ENCODE measurements at places on chromosomes 1 and 21.

- DNase-seq = no peak
Observed at GRCh38 chr1:11448373-11449099, 30.4 kb upstream of the DISP3 start.

DNA sequence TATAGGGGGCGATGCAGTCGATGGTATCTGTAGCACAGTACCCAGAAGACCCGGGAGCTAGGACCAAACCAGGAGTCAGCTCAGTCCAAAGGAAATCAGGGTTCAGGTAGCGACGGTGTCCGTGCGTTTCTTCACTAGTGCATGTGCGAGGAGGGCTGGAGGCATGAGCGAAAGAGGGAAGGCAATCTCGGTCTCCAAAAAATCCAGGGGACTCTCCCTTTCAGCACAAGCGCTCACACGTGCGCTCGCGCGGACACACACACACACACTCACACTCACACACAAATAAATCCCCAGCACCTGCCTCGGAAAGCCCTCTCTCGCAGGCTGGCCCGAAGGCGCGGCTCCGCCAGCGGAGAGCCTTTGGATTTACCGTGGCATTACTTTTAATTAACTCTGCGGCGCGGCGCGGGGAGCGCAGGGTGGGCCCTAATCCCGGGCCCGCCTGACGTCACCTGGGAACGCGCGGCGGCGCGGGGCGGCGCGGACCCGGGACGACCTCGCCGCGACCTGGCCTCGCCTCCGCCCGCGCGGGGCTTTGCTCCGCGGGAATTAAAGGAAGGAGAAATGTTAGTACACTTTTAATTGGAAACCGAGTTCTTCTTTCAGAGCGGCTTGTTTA is 121.2 kb downstream of the LMX1A start:
- DNase-seq = no peak

DNA sequence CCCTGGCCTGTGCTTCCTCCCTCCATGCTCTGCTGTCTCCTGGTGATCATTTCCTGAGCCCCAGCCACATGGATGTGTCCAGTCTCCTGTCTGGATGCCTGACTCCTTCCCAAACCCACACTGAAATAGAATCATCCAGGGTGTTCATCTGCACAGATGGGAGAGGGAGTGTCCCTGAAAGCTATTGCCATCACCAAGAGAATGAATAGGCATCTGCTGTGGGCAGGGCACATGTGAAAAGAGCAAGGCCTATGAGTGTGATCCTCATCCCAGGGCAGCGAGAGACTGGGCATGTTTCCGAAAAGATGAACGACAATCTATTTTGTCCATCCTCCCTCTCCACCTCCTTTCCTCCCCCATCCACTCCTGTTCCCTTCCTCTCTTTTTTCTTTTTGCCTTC is 5.0 kb downstream of the IGSF21 start:
- no peak for DNase-seq

DNA sequence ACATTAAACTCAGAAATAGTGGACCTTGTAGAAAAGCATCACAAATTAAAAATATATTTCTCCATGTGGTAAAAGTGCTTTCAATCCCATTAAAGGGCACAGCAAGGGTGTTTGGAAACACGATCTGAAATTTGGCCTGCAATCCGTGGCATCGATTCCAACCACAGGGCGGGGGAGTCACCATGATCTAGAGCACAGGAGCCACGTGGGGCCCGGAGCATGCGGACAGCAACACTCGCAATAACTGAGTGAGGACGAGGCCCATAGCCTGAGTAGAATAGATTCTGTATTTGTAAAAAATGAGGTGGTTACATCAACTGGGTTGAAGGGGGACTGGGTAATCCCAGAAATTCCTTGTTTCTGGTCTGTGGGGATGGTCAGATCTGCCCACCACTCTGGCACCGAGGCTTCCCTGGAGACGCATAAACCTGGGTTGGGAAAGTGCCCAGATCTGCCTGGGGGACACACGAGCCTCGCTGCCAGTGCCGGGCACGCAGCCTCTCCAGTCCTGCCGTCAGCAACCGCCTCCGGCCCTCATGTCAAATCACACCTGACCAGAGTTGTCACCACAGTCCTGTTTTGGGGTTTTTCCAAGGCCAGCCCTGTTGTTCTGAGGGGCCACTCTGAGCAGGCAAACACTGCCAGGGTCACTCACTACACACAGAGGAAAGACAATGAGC is 104.3 kb downstream of the PGBD5 start:
- DNase-seq = no peak

DNA sequence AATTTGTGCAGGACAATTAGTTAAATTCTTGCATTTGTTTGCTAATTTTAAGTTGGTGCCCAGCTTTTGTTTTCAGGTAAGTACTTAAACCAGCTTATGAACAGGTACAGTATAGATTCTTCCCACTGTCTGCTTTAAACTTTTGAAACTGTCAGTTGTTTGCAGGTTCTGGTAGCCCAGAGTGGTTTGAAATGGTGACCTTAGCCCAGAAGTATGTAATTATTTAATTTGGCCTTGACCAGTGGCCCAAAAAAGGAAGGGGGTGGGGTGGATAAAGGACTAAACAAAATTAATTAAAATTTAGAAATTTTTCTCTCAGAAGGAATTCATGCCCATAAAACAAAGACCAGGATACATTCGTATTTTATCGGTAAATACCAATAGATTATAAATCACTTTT is 69.0 kb downstream of the PTBP2 start:
- no peak for DNase-seq

- no peak for DNase-seq
Observed at GRCh38 chr1:179938752-179939151, 15.9 kb upstream of the CEP350 start.

DNA sequence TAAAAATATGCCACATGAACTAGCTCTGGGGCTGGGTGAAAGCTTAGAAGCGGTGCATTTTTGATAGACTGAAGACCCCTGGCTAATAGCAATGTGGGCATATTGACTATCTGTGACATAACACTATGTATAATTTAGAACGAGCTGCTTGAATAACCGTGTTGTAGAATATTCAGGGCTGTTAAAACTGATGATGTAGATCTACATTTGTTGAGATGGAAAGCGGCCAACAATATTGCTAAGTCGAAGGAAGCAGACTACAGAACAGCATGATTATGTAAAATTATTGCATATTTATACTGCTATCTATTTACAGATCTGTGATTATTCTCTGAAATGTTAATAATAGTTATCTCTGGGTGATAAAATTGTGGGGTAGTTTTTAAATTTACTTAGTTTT is 41.1 kb upstream of the BCL10 start:
- no peak for DNase-seq

GRCh38 chr1:18642278-18643095 is 11.8 kb downstream of the PAX7 start:
- no peak for DNase-seq

DNA sequence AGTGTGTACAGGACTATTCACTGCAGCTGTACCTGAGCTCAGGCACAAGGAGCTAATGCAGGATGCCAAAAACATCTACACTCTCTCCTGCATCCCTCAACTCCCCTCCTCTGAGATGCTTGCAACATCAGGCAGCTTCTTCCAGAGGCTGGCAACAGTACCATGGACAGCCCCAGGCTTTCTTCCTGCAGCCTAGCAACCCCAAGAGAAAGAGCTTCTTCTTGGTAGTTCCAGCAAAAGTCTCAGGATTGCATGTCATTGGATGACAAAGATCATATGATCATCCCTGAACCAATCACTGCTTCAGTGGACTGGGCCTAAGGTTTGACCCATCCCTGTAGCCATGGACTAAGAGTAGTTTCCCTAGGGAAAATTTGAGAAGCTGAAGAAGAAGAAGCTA is 46.7 kb downstream of the CAMK2N1 start:
- no peak for DNase-seq

- DNase-seq = no peak
Observed at GRCh38 chr1:76164165-76164564, 89.6 kb downstream of the ST6GALNAC3 start.

DNA sequence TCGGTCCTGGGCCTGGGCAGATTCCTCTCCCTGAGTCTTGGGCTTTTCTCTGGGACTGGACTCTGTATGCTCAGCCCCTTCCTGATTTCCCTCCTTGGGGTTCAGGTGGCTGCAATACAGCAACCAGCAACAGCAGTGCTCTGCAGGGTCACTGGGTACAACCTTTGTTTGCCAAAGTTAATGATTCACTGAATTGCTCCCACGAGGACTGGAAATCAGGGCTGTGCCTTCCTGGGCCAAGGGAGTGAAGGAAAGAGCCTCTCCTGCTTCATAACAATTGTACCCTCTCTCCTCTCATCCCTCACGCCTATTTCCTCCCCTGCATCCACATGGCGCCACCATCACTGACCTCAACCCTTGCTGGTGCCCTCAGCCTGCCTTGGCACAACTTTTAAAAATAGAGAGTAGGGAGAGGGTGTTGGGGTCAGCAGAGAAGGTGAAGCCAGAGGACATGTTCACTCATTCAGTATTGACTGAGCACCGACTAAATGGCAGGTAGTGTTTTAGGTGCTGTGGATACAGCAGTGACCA is 52.8 kb upstream of the GOLT1A start:
- no peak for DNase-seq

DNA sequence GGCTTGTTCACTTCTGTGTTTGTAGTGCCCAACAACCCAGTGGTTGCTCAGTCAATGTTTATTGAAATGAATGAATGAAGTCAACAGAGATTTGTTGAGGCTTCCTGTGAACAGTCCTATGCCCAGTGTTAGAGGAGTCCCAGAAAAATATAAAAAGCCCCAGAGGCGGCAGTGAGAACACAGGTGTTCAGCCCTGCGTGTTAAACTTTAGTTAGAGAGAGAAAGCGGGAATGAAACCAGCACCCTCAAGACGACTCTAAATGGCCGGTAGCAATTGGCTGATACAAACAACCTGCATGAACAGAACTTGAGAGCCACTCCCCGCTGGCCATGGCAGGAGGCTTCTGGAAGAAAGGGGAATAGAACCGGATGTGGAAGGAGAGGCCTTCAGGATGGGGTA is 22.6 kb downstream of the TMEM51 start:
- DNase-seq = no peak

DNA sequence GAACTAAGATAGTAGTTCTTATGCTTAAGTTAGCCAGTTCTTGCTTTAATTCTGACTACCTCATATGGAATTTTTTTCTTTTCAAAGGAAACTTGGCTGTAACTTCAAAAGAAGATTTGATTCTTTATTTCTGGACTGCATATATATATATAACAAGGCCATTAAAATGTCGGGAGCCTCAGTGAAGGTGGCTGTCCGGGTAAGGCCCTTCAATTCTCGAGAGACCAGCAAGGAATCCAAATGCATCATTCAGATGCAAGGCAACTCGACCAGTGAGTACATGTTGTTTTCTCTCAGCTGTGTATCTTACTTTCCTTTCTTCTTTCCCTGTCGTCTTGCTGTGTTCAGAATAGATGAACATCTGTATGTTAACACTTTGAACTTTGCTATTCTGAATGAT is 21.8 kb downstream of the KIF1B start:
- no peak for DNase-seq
